ENCODE measurements at places on chromosomes 3 and 15.
A peak's percentile ranks its signal among the peaks of the same experiment; 100 is the strongest.

- DNase-seq = no peak
Observed at GRCh38 chr3:63832395-63832794, 13.3 kb downstream of the C3orf49 start.

- no peak for DNase-seq
Observed at GRCh38 chr3:7973006-7973405, 528.6 kb upstream of the LMCD1 start.

DNA sequence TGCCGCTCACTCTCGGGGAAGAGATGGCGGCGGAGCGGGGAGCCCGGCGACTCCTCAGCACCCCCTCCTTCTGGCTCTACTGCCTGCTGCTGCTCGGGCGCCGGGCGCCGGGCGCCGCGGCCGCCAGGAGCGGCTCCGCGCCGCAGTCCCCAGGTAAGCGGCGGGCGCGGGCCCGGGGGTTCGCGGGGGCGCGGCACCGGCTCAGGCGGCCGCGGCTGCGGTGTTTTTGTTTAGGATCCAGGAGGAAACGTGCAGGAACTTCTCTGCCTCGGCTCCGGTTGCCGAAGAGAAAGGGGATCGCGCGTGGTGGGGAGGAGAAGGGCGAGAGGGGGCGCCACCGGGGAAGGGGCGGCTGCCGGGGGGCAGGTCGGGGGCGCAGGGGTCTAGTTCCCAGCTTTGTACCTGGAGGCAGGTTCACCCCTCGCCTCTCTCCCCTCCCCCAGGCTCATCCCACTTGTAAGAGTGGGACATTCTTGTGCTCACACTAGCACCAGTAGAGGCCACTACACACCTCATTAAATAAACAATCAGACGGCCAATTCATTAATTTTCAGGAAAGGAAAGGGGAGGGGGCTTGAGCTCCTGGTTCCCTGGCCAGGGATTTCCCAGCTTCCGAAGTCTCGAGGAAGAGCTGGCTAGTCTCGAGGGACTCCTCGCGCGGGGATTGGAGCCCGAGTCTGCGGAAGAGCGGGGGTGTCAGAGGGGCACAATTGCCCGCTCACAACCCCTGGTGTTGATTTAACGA is 562 bp downstream of the NEO1 start:
- DNase-seq = peak; percentile 28

- DNase-seq = no peak
Observed at GRCh38 chr3:190019006-190019405, 101.7 kb downstream of the P3H2 start.

All from foreskin melanocyte (primary cell).